ENCODE measurements at places on chromosomes 16 and 17.

- DNase-seq = no peak
Measured at GRCh38 chr17:14072881-14073280, 3.6 kb downstream of the COX10 start.

- DNase-seq = no peak
Measured at GRCh38 chr16:81531419-81531821, 86.8 kb downstream of the CMIP start.

DNA sequence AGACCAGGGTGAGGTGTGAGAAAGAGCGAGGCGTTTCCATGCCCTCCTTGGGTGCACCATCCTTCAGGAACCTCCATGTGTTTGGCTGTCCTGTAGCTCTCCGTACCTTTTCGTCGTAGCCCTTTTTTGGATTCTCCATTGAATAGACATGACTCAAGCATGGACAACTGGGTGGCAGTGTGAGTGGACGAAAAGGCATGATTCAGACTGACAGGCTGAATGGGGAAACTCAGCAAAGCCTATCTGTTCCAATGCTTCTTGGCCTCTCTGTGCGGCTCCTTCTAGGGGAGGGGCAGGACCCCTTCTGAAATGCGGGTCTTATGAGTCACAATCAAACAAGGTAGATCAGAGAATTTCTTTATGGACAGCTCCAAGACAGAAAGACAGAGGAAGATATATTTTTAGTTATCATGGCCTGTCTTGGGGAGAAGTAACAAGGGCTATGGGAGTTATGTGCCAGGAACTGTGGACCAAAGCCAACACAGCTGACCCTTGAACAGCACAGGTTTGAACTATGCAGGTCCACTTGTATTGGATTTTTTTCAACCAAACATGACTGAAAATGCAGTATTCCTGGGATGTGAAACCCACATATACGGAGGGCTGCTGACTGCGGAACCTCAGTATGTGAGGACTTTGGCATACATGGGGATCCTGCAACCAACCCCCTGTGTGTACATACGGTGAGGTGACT lies 22.9 kb downstream of the ADORA2B start:
- DNase-seq = no peak

GRCh38 chr16:68592466-68593337 lies 52.4 kb upstream of the CDH3 start:
- peak; percentile 3 for DNase-seq

DNA sequence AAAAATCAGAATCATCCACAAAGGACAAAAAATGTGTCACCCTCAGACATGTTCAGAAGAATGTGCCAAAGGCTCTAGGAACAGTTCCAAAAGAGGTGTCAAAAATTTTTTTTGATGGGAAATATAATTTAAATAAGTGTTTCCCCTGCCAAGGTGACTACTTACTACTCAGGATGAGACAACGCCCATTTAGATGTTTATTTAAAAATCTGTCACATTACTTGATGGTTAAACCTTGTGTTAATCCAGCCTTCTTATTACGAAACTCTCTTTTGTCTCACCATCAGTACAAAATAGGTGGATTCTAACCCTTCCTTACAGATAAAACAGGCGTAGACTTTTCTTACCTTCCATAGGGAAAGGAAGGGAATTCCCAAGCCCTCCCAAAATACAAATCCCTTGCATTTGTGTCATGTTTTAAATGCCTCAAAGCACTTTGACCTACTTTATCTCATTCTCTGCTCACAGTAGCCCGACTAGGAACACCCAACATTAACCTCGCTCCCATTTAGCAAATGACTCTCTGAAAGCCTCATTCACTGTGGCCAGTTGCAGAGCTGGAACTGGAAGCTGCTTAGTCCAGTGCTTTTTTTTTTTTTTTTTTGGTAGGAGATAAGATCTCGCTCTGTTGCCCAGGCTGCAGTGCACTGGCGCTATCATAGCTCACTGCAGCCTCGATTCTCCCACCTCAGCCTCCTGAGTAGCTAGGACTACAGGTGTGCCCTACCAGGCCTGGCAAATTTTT lies 5.8 kb upstream of the GNA13 start:
- DNase-seq = no peak

All from activated CD4-positive, alpha-beta T cell treated with anti-CD3 and anti-CD28 coated beads for 4 hours (primary cell).